Hair follicular keratinocyte (primary cell): ENCODE measurements at places on chromosomes 3 and 15. TPM values are rescaled to one million over a fixed set of nuclear protein-coding genes. Genes with fewer than 3 reads are reported as not detected.

Gene KIF7
- total RNA-seq = 4.5 and 6.2 TPM in 2 replicates

Gene IL5RA
- not detected in 2 replicates for total RNA-seq

Gene COL6A5
- total RNA-seq = not detected in 2 replicates

Gene SLC24A5
- not detected in 2 replicates for total RNA-seq

Gene SCG3
- not detected in 2 replicates for total RNA-seq

Gene FBLN2
- total RNA-seq = 0.86 and 2.3 TPM in 2 replicates

Gene SUMF1
- 31.3 and 44.4 TPM in 2 replicates for total RNA-seq

Gene TUSC7
- not detected in 2 replicates for total RNA-seq

Gene ECE2
- not detected in 2 replicates for total RNA-seq

Gene DZIP1L
- 5.5 and 5.7 TPM in 2 replicates for total RNA-seq

Gene SMAD3
- total RNA-seq = 14.9 and 21.2 TPM in 2 replicates

Gene ZMYND10
- 0.11 and 0.62 TPM in 2 replicates for total RNA-seq

Gene PIGB
- total RNA-seq = 7.7 and 8.2 TPM in 2 replicates

Gene CALML4
- 2.1 and 2.9 TPM in 2 replicates for total RNA-seq

Gene DPPA2
- not detected in 2 replicates for total RNA-seq

Gene TMIE
- total RNA-seq = 0.38 TPM in 1 of 2 replicates, not detected in the other

Gene GPR176
- 17.5 and 25.3 TPM in 2 replicates for total RNA-seq

Gene MST1R
- total RNA-seq = 17.8 and 21.9 TPM in 2 replicates

Gene C3orf49
- not detected in 2 replicates for total RNA-seq

Gene EPHB3
- total RNA-seq = 4.2 and 6.7 TPM in 2 replicates

Gene RBPMS2
- total RNA-seq = not detected in 2 replicates

Gene TM6SF1
- 0.15 and 1.2 TPM in 2 replicates for total RNA-seq

Gene MIX23
- total RNA-seq = 17.5 and 31.5 TPM in 2 replicates

Gene CNTN3
- total RNA-seq = 0.23 and 1.9 TPM in 2 replicates

Gene GABRA5
- not detected in 2 replicates for total RNA-seq

Gene CRYBG3
- 5.5 and 6.5 TPM in 2 replicates for total RNA-seq

Gene LSMEM2
- not detected in 2 replicates for total RNA-seq

Gene NR1D2
- 7.8 and 7.9 TPM in 2 replicates for total RNA-seq

Gene ZIC1
- 1.2 TPM in 1 of 2 replicates, not detected in the other for total RNA-seq

Gene FETUB
- total RNA-seq = not detected in 2 replicates

Gene TCF12
- 29.6 and 44.7 TPM in 2 replicates for total RNA-seq

Gene PTX3
- total RNA-seq = 0.23 and 2.7 TPM in 2 replicates

Gene TNFAIP8L3
- 1.1 and 1.3 TPM in 2 replicates for total RNA-seq

Gene LRRC31
- total RNA-seq = not detected in 2 replicates

Gene IGSF11
- total RNA-seq = not detected in 2 replicates

Gene CCDC9B
- 3.9 and 8.0 TPM in 2 replicates for total RNA-seq

Gene SLC28A1
- not detected in 2 replicates for total RNA-seq

Gene GOLGA8G
- total RNA-seq = not detected in 2 replicates

Gene SGO1
- 2.7 and 8.8 TPM in 2 replicates for total RNA-seq

Gene SCAANT1
- not detected in 2 replicates for total RNA-seq

Gene FOXB1
- not detected in 2 replicates for total RNA-seq

Gene KLHDC8B
- 20.1 and 28.8 TPM in 2 replicates for total RNA-seq

Gene SEC22C
- total RNA-seq = 75.3 and 86.5 TPM in 2 replicates

Gene TERC
- 329 and 384 TPM in 2 replicates for total RNA-seq
